ENCODE measurements at places on chromosomes 4 and X.

DNA sequence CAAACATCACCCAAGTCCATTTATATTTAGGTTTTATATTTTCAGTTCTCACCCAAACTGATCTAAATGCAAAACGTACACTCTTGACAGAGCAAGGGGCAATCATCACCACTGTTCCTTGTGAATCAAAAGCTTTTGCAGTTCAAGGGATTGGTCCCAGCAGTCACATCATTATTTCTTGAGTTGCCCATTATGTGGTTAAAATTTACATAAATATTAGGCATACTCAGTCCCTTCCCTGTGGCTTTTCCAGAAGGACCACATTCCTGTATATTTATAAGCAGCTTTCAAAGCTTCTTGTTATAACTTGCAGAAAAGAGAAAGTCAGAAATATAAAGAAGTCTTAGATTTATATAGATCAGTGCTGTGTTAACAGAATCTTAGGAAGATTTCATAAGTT is 224.4 kb downstream of the CLCN4 start:
- no peak for DNase-seq

DNA sequence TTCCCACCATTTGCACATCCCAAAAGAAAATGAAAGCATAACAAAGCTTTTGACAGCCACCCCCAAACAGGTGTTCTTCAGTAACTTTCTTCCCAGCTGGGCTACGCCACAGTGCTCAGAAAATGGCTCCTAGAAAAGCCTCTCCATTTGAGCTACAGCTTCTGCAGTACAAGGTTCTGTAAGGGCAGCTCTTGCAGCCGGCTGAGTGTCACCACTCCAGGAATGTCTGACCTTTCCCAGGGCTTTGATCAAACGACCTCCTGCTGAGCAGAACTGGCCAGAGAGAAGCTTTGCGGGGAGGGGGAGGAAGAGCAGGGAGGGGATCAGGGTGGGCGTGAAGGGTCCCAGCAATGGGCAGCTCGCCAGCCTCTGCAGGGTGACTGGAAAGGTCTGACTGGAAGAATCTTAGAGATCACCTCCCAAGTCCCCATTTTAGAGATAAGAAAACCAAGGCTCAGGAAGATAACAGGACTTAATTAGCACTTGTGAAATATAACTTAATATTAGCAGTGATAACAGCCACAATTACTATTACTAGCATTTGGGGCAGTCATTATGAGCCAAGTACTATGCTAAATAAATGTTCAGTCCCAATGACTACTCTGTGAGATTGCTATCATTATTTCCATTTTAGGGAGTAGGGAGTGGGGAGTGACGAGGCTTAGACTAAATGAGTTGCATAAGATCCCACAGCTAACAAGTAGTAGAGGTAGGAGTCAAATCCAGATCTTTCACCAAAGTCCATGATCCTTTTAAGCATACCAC is 51.1 kb downstream of the LEF1 start:
- DNase-seq = no peak

DNA sequence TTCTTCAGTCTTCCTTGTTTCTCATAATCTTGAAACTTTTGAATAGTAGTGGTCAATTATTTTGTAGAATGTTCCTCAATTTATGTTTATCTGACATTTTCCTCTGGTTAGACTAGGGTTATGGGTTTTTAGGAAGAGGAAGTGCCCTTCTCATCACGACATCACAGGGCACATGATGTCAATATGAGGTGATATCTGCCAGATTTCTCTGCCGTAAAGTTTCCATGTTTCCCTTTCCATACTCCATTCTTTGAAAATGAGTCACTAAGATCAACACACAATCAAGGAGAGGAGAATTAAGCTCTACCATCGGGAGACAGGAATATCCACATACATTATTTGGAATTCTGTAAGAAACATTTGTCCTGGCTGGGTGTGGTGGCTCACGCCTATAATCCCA is 28.4 kb downstream of the RP2 start:
- DNase-seq = peak; percentile 45

DNA sequence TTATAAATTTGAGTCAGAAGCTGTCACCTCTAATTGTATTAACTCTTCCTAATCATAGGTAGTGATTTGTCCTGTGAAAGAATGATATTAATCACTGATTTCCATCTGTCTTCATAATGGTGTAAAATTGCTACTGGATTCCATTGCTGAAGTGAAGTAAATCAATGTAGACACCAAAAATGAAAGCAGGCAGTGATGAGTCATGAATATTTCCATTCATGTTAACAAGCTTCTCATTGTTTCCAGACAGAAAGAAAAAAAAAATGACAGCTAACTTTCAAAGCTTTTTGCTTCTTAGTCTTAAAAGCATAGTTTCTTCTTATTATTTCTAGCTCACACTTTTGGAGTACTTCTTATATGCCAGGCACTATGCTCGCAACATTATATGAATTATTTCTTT is 21.5 kb downstream of the FAM114A1 start:
- peak; percentile 78 for DNase-seq

DNA sequence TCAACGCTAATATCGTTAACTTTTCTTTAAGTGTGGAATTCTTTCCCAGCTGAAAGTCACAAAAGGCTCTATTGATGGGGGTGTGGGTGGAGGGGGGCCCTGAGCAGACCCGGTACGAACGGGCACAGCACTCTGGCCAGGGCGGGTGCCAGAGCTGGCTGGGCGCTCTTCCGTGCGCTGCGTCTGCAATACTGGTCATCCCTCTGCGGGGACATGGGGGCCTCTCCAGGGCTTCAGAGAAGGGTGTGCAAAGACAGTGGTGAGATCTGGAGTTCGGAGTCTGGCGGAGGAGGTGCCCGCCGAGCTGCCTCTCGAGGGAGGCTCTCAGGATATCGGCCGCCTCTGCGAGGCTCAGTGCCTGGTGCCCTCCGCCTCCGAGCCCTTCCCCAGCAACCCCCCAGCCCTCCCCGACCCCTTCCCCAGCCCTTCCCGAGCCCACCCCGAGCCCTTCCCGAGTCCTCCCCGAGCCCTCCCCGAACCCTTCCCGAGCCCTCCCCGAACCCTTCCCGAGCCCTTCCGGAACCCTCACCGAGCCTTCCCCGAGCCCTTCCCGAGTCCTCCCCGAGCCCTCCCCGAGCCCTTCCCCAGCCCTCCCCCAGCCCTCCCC is 34.3 kb downstream of the FGFRL1 start:
- DNase-seq = no peak

GRCh38 chr4:24002330-24002966 is 112.6 kb upstream of the PPARGC1A start:
- DNase-seq = peak; percentile 45

GRCh38 chrX:125765347-125765746 is 400.7 kb downstream of the DCAF12L2 start:
- no peak for DNase-seq

DNA sequence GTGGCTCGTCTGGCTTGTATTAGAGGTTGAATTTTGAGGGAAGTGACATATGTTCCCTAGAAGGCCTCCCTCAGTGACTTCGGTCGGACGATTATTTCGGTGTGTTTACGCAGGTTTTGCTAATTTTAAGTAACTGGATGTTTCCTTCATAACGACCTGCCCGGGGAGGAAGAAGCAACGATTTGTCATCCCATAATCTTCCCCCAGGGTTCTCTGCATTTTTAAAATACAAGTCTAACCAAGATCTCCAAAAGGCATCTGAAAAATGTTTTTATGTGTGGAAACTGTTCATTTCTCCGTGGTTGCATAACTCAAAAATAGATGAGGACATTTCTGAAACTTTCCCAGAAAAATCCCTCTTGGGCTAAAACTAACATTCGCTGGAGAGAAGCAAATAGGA is 195.4 kb downstream of the SHOX start:
- peak; percentile 3 for DNase-seq
